ENCODE measurements at places on chromosomes 1 and 21.

DNA sequence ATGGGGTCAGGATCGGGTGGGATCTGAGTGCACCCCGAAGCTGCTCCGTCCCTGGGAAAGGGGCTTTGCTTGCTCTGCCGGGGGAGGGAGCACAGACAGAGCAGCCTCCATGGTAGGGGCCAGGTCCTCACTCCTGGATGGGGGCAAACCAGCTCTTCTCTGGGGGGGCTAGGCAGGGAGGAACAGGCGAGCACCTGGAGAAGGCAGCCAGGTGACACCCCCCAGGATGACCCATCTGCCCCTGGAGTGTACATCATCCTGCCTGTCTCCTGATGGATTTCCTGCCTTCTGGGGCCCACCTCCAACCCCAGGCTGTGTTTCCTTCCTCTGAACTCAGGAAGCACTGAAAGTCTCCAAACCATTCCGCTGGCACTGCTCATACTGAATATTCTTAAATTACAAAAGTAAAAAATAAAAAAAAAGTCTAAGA lies 248.0 kb downstream of the RHOU start:
- no peaks in the 10 kb centered on the region for H3K27me3 ChIP-seq
- H3K36me3 ChIP-seq: no peaks in the 10 kb centered on the region
- DNase-seq: no peak
- H3K4me3 ChIP-seq: no peak overlapping the region
- H3K27ac ChIP-seq: no peak overlapping the region

DNA sequence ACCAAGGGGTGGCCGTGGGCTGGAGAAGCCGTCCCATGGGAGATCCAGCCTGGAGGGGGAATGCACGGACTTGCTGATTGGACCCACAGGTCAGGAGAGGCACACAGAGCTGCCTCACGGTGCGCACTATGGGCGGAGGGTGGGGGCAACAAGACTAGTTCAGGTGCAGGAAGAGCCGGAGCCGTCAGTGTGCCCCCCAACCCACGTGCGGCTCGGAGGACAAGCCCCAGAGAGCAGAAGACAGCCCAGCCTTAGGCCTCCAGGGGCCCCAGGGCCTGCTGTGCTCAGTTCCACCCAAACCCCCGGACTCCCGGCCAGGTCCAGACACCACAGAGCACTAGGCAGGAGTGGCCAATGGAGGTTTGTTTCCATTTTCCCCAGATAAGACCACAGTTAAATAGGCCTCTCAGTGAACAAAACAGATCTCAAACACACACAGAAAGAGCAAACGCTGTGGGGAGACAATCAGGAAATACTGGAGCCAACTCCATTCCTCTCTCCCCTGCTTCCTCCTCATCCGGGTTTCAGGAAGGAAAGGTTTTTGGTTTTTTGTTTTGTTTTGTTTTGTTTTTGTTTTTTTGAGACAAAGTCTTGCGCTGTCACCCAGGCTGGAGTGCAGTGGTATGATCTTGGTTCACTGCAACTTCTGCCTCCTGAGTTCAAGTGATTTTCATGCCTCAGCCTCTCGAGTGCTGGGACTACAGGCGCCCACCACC lies 84.2 kb downstream of the ADSS2 start:
- H3K4me1 ChIP-seq: peaks cover 6% of the 10 kb centered on the region
- H3K4me3 ChIP-seq: no peak overlapping the region
- H3K27me3 ChIP-seq: no peaks in the 10 kb centered on the region
- no peaks in the 10 kb centered on the region for H3K36me3 ChIP-seq
- H3K27ac ChIP-seq: no peak overlapping the region
- no peak for DNase-seq

DNA sequence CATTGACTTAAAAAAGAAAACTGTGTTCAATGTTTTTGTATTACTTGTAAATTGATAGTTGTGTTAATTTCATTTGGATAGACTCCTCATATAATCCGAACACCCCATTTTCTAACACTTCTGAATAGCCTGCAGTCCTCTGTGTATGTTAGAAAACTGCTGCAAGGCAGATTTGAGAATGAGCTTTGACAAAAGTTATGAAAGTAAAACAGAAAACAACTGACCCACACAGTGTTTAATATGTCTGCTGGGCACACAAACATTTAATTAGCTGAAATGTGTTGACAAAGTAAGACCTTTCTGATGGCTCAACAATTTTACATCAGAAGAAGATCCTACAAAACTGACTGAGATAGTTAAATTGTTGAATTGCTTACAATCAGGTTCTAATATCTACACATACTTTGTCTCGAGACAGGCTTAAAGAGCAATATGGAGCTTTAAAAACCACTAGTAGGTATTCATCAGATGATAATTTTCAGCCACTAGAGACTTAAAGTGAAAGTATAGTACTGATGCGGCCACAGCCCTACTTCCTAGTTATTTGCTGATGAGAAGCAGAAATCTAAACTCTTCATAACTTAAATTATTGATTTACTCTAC lies 40.0 kb upstream of the PRMT6 start:
- no peak overlapping the region for H3K27ac ChIP-seq
- no peak for DNase-seq
- no peaks in the 10 kb centered on the region for H3K4me1 ChIP-seq
- H3K27me3 ChIP-seq: no peaks in the 10 kb centered on the region

GRCh38 chr1:234763367-234763766 lies 153.4 kb upstream of the IRF2BP2 start:
- H3K4me1 ChIP-seq: peaks cover 24% of the 10 kb centered on the region
- no peak overlapping the region for H3K4me3 ChIP-seq
- no peak for DNase-seq

DNA sequence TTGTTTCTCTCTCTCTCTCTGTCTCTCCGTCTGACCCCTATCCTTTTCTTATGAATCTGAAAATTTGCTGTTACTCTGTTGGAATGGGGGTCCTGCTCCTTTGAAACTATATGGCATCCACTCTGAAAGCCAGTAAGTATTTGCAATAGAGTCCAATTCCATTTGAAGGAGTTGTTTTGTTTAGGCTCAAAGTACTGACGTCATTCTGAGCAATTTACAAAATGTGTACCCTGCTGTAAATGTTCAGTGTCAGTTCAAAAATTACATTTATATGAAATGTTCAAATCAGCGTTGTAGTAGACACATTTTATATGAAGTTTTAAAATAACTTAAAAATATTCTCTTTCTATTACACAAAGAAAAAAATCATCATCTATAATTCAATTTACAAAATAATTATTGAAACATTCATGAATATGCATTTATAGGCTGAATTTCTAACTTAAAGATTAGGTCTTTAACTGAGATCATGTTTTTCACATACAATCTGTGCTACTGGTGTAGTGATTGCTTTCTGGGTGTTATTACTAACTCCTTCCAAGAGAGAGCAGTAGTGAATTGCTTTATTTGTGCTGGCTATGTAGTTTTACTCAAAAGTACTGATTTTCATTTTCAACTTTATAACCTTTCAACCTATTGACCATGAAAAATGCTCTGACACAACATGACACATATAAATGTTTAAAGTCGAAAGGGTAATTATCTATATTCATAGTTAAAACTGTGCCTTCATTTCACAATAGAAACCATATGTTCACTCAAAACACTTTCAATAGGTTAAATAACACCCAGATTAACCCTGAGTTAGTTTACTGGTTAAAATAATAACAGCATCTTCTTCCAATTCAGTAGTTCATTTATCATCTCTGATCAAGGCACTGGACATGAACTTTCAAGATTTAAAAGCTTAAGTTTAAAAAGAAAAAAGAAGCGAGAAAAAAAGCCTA lies 253.1 kb upstream of the ADGRL4 start:
- no peak overlapping the region for H3K4me3 ChIP-seq
- no peak overlapping the region for H3K27ac ChIP-seq
- no peaks in the 10 kb centered on the region for H3K4me1 ChIP-seq
- no peak for DNase-seq

DNA sequence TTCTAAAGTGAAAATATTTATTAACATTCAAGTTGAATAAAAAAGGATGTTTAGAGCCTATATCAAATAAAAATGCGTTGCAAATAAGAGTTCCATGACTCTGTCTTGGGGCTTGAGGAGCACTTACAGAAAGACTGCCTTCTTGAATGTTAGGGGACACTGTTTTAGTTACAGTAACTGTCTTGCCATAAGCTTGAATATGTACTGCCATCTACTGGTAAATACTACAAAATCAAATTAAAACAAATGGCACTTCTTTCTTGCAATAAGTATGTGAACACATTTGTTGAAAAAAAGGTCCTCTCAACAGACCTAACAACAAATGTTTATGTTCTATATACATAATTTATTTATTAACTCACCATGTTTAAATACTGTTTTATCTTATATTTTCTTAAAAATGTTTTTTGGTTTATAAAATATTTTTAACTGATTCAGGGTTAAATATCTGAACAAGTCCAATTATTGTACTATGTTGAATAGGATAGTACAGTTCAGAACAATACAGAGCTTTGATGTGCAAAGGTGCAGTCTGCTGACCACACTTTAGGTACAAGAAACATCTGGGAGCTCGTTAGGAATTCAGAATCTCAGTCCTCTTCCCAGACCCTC lies 199.5 kb downstream of the LRRIQ3 start:
- no peaks in the 10 kb centered on the region for H3K4me1 ChIP-seq
- no peak overlapping the region for H3K4me3 ChIP-seq
- H3K27me3 ChIP-seq: no peaks in the 10 kb centered on the region
- DNase-seq: no peak
- H3K36me3 ChIP-seq: no peaks in the 10 kb centered on the region

- no peak overlapping the region for H3K27ac ChIP-seq
- no peaks in the 10 kb centered on the region for H3K36me3 ChIP-seq
- no peak overlapping the region for H3K4me3 ChIP-seq
- peaks cover 45% of the 10 kb centered on the region for H3K27me3 ChIP-seq
- no peak for DNase-seq
- H3K4me1 ChIP-seq: no peaks in the 10 kb centered on the region
Measured at GRCh38 chr1:22551591-22551990, 11.7 kb upstream of the EPHA8 start.

DNA sequence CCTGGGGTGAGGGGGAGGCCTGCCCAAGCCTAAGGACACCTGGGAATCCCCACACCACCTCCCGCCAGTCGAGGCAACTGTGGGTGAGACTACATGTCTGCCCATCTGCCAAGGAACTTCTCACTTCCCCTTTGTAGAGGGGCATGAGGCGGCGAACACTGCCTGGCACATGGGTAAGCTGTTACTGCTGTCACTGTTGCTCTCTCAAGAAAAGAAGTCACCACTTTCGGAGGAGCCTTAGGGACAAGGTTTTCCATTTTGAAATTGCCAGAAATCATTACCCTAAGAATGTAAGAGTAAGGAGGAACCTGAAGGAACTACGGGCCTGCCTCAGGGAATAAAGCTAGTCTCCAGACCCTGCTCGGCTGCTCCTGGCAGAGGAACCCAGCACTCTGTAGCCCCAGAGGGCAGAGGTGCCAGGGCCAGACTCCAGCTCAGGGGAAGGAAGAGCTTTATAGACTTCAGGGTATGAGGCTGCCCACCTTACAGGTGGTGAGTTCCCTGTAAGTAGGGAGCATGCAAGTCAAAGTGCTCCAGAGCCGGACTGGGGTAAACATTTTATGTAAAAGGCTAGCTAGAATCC lies 23.3 kb downstream of the SLC2A1 start:
- peak overlapping the region; percentile 94 for H3K27ac ChIP-seq
- H3K27me3 ChIP-seq: no peaks in the 10 kb centered on the region
- H3K36me3 ChIP-seq: peaks cover 84% of the 10 kb centered on the region
- no peak overlapping the region for H3K4me3 ChIP-seq
- DNase-seq: peak; percentile 15

DNA sequence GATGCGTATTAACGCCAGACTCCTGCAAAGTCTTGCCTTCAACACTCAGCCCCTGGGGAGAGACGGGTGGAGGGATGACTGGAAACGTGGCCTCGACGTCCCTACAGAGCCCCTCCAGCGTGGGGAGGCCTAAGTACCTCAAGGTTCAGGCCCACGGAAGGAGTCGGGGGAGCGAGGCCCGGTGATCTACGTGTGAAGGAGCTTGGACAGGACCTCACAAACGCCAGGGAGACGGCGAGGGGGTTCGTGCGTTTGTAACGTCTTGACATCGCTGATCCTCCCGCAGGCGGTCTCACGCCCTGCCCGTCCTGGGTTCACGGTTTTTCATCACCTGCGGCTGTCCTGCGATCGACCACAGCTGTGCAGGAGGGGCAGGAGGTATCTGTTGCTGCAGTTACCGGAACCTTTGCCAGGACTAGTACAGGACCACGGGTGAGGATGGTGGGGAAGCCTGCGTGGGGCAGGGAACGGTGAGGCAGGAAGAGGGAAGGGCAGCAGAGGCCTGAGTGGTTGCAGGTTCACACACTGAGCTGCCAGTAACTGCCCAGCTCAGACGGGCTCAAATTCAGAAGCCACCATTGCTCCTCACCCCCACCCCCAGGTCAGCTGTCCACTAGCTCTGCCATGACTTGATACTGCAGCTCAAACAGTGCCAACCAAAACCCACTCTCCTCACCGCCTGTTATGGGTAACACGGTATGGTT lies 889 bp upstream of the CCNL2 start:
- H3K4me1 ChIP-seq: peaks cover 58% of the 10 kb centered on the region
- no peaks in the 10 kb centered on the region for H3K27me3 ChIP-seq
- peaks cover 67% of the 10 kb centered on the region for H3K36me3 ChIP-seq

GRCh38 chr1:169574336-169574735 lies 11.9 kb downstream of the F5 start:
- no peak overlapping the region for H3K4me3 ChIP-seq
- peaks cover 12% of the 10 kb centered on the region for H3K36me3 ChIP-seq
- peaks cover 10% of the 10 kb centered on the region for H3K4me1 ChIP-seq
- no peak for DNase-seq
- no peak overlapping the region for H3K27ac ChIP-seq

DNA sequence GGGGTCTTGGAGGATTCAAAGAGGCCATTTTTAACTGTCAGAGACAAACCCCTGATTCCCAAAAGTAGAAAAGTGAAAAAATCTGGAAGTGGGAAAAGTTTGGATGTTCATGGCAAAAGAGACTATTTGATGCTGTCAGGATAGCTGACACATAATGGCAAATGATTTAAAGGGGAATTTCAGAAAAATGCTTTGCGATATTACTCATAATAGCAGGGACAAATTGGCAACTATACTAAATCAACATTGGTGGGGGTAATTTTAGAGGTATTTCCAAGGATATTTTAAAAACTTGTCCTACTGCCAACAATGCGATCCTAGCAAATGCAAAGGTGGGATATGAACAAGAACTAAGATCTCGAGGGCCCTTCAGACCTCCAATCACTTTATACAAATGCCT lies 5.3 kb upstream of the GSTM4 start:
- H3K4me3 ChIP-seq: no peak overlapping the region
- H3K36me3 ChIP-seq: no peaks in the 10 kb centered on the region
- peaks cover 18% of the 10 kb centered on the region for H3K4me1 ChIP-seq

DNA sequence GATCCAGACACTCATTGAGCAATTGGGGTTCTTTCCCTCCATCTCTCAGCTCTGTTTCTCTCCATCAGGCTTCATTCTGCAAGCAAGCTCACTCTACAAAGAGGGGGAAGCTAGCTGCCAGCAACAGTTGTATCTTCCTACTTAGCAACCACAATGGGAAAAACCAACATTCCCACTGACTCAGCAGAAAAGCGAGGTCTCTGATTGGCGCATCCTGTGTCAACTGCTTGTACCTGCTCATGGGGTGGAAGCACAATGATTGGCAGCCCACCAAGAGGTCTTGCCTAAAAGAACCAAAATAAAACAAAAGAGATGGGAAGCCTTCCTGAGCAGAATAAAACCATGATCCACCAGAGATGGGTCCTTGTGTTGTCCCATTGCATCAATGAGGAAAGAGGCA lies 4.0 kb upstream of the CDA start:
- H3K4me3 ChIP-seq: no peak overlapping the region
- H3K27ac ChIP-seq: no peak overlapping the region
- no peaks in the 10 kb centered on the region for H3K36me3 ChIP-seq
- peaks cover 15% of the 10 kb centered on the region for H3K4me1 ChIP-seq
- DNase-seq: no peak
- peaks cover 31% of the 10 kb centered on the region for H3K27me3 ChIP-seq

GRCh38 chr1:116161877-116162390 lies 50.7 kb downstream of the MAB21L3 start:
- H3K27me3 ChIP-seq: peaks cover 16% of the 10 kb centered on the region
- no peak overlapping the region for H3K4me3 ChIP-seq
- no peak overlapping the region for H3K27ac ChIP-seq
- peaks cover 2% of the 10 kb centered on the region for H3K36me3 ChIP-seq
- DNase-seq: no peak
